ENCODE measurements at places on chromosomes 13 and 19.

DNA sequence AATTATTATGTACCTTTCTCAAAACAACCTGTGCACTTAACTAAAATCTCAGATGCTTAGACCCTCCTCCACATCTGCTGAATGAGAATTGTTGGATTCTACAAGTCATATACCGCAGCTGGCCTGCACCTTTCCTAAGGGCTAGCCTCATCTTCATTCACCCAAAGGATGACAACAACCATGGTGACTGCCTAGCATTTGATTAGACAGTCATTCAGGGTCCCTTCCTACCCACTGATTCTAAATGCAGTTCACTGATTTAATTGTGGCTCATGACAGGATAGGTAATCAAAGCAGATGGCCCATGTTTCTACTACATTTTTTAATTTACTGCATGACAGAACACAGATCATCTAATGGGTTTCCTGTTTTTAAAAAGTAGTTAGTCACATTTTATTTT, 551.9 kb upstream of the SLC10A2 start:
- DNase-seq: no peak

- no peak for DNase-seq
These were observed 31.5 kb downstream of the COL4A2 start for GRCh38 chr13:110338441-110339101.

GRCh38 chr19:34172661-34173192, 423 bp downstream of the LSM14A start:
- no peak for DNase-seq

GRCh38 chr13:80303225-80303811, 37.6 kb downstream of the SPRY2 start:
- no peak for DNase-seq

- DNase-seq: no peak
These were observed 28.7 kb downstream of the CAPN12 start for GRCh38 chr19:38715555-38715954.

DNA sequence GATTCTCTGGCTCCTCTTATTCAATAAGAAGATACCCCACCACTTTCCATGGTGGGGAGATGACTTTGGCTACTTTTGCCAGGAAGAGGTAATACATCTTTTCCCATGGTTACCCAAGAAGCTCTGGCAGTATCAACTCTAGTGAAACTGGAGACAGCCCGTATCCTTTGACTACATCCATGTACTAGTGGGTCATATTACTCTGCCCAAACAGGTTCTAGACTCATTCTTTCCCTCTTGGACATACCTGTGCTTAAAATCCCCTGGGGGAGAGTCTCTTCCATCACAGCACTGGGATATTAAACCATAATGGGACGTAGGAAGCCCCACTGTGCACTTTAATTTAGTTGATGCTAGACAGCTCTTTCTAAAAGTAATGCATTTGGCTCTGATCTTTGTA, 144.7 kb upstream of the KLF12 start:
- DNase-seq: no peak

GRCh38 chr13:66265371-66265770, 964.8 kb downstream of the PCDH9 start:
- DNase-seq: no peak

GRCh38 chr13:97810152-97810551, 143.3 kb upstream of the IPO5 start:
- no peak for DNase-seq

All from stimulated activated naive CD4-positive, alpha-beta T cell (primary cell).